ENCODE measurements at places on chromosomes 1 and 21.

DNA sequence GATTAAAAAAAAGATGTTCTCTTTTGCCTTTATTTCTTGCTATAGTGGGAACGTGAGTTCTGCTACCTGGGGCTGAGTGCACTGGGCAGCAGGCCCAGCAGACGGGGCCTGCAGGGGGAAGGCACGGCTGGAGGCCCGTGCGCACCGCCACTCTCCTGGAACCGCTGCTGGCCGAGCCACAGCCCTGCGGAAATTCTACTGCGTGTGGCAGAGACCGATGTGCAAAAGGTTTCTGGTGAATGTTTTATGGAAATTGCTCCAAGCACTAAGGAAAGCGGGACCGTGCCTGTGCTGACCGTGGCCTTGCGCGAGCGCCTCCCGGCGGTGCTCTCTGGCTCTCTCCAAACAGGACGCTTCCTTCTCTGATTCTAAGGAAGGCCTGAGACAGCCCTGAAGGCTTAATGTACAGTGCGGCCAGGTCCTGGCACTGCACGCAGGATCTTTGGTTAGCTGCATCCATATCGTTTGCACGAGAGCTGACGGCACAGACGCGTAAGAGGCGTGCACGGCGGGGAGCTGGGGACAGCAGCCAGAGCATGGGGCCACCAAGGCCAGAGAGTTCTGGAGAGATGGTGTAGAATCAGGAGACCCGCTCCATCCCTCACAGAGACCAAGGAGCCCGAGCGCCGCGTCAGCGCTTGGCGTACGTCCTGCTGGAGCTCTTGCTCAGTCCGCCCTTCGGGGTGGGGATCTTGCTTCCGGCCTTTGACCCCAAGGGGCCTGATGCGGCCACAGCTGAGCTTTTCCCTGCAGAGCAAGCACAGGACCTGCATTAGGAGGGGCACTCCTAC, 18.7 kb upstream of the LRRC47 start:
- no peak for DNase-seq

- DNase-seq = no peak
Observed at GRCh38 chr1:39791838-39792237, 3.2 kb upstream of the BMP8B start.

DNA sequence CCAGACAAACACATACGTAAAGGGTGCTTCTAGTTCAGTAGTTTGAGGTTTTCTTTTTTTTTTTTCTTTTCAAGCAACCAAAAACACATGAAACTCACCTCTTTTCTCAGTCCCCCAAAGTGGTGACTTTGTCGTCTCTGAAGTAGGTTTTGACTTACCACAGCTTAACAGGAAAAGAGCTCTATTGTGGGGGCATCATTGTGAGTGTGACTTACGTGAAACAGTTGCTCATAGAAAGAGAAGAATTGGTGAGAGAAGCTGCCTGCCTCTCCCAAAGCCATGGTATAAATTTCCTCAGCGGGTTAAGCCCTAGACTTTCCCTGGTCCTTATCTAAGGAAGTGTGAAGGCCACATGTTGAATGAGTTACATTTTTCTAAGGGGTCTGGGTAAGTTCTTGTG, 11.9 kb downstream of the FASLG start:
- peak; percentile 88 for DNase-seq

GRCh38 chr1:207992677-207993236, 81.8 kb upstream of the CD34 start:
- DNase-seq = no peak

DNA sequence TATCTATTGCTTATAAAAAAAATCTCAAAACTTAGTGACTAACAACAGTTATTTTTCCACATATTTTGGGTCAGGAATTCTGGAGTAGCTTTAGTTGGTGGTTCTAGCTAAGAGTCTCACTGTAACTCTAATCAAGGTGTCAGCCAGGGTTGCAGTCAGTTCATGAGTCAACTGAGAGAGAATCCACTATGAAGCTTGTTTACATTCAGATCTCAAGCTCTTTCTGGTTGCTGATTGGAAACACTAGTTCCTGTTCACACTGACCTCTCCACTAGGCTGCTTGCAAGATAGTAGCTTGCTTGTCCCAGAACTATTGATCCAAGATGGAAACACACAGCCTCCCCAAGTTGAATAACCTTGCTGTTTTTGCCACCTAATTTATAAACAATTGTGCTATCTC, 1192.1 kb upstream of the B3GALT2 start:
- no peak for DNase-seq

- no peak for DNase-seq
Observed at GRCh38 chr1:14855268-14855667, 256.8 kb downstream of the KAZN start.

DNA sequence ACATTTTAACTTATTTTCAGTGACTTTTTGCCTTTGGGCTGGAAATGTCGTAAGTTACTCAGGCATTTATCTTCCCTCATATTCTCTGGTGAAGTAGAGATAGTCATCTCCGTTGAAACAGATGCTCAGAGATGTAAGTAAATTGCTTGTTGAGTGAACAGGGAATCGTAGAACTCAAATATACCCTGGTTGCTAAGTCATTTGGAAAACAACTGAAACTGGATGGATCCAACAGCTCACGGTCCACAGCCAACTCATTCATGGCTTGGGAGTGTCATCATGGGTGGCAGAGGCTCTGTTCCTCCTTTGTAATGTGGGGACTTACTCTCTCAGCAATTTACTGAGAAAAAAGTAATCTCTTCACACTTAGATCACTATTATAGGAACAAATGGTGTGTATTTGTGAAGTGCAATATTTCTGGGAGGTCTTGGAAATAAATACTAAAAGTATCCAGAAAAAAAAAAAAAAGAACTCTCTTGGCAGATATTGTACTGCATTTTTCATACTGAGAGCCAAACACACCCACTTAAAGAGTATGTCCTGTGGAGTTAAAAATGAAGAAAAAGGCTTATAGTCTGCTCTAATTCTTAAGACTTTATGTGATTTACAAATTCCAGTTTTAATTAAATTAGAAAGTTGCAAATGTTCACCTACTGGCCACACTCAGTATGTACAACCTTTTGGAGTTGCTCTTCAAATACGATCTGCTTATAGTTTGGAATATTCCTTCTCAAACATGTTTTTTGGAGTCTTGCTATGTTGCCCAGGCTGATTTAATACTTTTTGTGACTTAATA, 107.4 kb downstream of the LEPR start:
- DNase-seq = no peak

- DNase-seq = no peak
Observed at GRCh38 chr1:181497870-181498269, 14.6 kb downstream of the CACNA1E start.

GRCh38 chr1:63112155-63112900, 210.0 kb upstream of the FOXD3 start:
- no peak for DNase-seq

DNA sequence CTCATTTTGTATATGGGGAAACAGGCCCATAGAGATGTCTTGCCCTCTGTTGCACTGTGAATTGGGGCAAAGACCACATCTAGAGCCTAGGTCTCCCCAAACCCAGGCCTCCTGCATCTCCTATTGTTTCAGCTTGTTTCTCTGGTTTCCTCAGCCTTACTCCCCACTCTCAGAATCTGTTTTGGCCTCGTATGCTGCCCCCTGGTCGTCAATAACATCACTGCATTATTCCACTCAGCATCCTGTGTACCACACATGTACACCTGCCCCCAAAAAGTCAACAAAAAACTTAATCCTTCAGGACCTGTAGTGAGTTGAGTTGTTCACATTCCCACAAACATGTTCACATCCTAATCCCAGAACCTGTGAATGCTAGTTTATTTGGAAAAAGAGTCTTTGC, 184.8 kb downstream of the BRINP2 start:
- DNase-seq = no peak

- no peak for DNase-seq
Observed at GRCh38 chr1:46747683-46748288, 28.9 kb upstream of the EFCAB14 start.

- peak; percentile 8 for DNase-seq
Observed at GRCh38 chr1:87151500-87152421, 176.9 kb upstream of the LMO4 start.

- DNase-seq = no peak
Observed at GRCh38 chr1:81834268-81834667, 33.5 kb downstream of the ADGRL2 start.

- DNase-seq = no peak
Observed at GRCh38 chr1:173424143-173424542, 53.0 kb upstream of the PRDX6 start.

DNA sequence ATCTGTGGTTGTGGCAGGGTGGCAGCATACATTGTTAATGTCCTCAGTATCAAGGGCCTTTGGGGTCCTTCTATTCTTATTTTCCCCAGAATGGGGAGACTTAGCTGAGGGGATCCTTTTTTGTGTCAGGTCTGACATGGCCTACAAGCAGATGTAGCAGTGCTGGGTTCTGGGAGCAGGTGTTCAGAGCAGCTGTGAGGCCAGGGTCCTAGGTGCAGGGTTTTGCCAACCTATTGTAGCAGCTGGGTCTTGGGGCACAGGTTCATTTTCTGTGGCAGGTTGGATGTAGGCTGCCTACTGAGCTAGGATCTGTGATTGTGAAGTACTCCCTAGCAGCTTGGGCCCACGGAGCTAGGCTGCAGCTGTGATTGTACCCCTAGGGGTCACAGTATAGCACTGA, 60.1 kb downstream of the DIPK1A start:
- no peak for DNase-seq

DNA sequence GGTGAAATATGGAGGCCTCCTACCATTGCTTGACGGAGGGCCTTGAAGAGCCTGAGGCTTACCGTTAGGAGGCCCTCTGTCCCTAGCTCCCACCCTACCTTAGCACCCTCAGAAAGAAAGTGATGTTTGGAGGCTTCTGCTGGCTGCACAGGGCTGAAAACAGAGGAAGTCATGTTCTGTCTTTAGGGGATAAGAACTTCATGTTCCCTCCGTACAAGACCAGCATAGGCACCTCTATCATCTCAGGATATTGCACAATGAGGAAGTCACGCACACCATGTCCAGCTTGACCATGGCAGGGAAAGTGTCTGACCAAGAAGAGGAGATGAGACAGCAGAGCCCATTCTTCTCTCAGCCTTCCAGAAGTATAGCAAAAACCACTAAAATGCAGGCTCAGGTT, 13.8 kb downstream of the ADORA3 start:
- DNase-seq = no peak

GRCh38 chr1:53979712-53980450, 33.7 kb downstream of the LRRC42 start:
- no peak for DNase-seq

GRCh38 chr21:34198231-34199120, 125.1 kb downstream of the MRPS6 start:
- DNase-seq = peak; percentile 30

DNA sequence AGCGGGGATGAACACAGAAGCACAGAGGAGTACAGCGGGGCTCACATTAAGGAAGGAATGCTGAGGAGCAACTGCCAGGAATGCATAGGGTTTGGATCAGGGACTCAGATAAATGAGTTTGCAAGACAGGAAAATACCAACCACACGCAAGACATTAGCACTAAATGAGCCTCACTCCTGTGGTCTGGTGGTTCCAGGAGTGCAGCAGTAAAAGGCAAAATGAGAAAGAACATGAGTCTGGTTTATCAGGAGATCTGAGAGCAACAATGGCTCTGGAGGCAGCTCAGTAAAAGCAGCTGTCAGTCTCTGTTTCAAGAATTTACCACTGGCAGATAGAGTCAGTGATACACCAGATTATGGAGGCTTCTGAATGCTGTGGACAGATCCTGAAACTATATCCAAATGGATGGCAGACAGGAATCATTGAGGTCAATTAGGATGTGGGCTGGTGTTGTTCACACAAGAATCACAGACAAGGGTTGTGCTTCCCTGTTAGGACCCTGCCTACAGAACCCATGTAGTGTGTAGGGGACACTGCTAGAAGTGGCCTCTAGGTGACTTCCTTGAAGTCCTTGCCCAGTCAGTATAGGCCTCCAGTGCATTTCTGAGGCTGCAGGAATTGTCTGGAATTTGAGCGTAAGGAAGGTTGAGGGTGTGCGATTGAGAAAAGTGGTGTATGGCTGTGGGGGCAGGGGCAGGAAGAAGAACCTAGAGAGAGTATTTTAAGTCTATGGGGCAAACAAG, 50.3 kb downstream of the CASQ2 start:
- DNase-seq = no peak

- no peak for DNase-seq
Observed at GRCh38 chr21:34227386-34227852, 136.4 kb upstream of the KCNE2 start.

- no peak for DNase-seq
Observed at GRCh38 chr1:242030071-242030470, 31.2 kb upstream of the MAP1LC3C start.

GRCh38 chr21:34648739-34649297, 20.0 kb upstream of the CLIC6 start:
- DNase-seq = no peak

GRCh38 chr21:24456358-24456757, 1150.9 kb downstream of the MRPL39 start:
- DNase-seq = no peak

- no peak for DNase-seq
Observed at GRCh38 chr1:114111731-114112641, 41.7 kb downstream of the SYT6 start.

- DNase-seq = no peak
Observed at GRCh38 chr1:201346337-201346939, 31.0 kb downstream of the TNNT2 start.

DNA sequence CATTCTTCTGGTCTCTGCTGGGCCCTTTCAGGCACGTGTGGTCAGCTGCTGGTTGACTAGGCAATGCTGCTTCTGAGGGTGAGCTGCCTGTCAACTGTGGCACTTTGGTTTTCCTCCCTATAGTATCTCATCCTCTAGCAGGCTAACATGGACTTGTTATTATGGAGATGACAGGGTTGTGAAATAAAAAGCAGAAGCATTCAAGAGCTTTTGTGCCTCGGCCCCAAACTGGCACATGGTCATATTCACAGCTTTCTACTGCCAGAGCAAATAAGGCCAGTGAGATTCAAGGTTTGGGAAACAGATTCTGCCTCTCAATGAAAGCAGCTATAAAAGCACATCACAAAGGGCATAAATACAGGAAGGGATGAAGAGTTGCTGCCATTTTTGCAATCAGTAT, 1.6 kb upstream of the ZNF124 start:
- no peak for DNase-seq

GRCh38 chr1:15676688-15677661, 7.1 kb upstream of the PLEKHM2 start:
- no peak for DNase-seq

- DNase-seq = no peak
Observed at GRCh38 chr1:2029561-2029960, 10.4 kb downstream of the GABRD start.

- no peak for DNase-seq
Observed at GRCh38 chr1:218604217-218604616, 259.1 kb downstream of the TGFB2 start.

Measured in immature natural killer cell (primary cell).